ENCODE measurements at places on chromosomes 2 and 18.

GRCh38 chr2:50514901-50515300 lies 517.0 kb downstream of the NRXN1 start:
- DNase-seq, result no peak

DNA sequence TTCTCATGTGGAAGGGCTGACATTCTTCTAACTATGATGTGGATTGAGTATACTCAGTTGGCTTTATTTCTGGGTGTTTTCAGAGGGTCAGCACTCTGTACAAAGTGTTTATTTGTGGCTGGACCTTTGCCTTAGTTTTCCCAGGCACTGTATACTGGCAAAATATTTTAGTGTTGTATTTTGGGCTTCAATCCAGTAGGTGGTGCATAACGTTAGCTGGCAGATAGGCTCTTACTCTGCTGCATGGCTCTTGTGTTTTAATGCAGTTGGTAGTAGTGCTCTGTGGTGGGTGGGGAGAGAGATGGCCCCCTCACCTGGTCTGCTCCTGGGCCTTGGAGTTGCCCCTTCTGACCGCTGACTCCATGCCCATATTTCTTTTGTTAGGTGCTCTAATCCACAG lies 75.6 kb upstream of the REG3A start:
- DNase-seq, result no peak

GRCh38 chr18:51196811-51197660 lies 445 bp downstream of the MEX3C start:
- DNase-seq, result no peak

- no peak for DNase-seq
Observed at GRCh38 chr2:73239776-73240175, 5.7 kb downstream of the CCT7 start.

DNA sequence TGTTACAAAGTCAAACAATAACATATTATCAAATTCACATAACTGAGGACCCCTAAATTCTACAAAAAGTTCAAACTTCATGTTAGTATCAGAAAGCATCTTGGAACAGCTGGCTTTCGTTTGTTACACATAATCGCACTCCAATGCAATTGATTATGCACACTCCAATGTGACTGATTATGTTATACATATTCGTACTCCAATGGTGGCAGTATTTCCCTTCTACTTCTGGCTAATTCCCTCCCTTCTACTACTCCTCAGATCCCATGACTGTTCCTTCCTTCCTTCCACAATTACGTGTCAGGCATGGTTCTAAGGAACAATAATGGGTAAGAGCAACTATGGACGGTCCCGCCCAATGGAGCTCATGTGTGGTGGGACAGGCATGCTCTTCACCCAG lies 137.1 kb upstream of the CCDC150 start:
- DNase-seq, result no peak

- DNase-seq, result no peak
Observed at GRCh38 chr18:55488473-55488872, 99.5 kb downstream of the TCF4 start.

- DNase-seq, result no peak
Observed at GRCh38 chr2:164620873-164621763, at the start of gene GRB14. Gene GRB14, minus strand, starts transcription at chr2:164621482. Its CDS starts 173 bp downstream, at chr2:164621309.

DNA sequence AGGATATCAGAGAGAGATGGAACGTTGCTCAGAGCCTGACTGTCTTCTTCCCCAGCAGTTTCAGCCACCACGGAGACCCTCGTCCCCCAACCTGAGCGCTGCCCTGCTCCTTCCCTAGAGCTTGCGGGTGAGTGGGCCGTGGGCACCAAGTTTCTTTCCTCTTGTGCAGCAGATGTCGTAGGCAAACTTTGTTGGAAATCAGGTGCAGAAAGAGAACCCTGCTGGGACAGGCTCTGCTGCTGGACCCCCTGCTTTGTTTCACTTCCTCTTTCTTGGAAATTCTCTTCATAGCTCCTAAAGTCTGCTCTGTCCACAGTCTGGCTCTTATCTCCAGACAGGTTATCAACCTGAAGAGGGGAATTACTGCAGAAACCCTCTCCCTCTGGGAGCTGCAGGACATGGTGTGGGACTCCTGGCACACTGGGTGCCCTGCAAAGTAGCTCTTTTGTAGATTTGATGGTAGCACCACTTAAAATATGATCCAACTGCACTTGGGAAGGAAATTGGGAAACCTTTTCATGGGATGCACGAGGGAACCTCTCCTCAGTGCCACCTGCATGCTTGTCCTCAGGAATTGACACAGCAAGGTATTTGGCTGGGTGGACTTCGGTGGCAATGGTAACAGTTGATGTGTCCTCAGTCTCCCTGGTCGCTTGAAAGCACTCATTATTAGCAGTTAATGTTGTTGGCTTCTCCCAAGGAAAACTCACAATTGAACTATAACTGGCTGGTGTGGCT lies 92.2 kb downstream of the ALPK2 start:
- DNase-seq, result no peak

DNA sequence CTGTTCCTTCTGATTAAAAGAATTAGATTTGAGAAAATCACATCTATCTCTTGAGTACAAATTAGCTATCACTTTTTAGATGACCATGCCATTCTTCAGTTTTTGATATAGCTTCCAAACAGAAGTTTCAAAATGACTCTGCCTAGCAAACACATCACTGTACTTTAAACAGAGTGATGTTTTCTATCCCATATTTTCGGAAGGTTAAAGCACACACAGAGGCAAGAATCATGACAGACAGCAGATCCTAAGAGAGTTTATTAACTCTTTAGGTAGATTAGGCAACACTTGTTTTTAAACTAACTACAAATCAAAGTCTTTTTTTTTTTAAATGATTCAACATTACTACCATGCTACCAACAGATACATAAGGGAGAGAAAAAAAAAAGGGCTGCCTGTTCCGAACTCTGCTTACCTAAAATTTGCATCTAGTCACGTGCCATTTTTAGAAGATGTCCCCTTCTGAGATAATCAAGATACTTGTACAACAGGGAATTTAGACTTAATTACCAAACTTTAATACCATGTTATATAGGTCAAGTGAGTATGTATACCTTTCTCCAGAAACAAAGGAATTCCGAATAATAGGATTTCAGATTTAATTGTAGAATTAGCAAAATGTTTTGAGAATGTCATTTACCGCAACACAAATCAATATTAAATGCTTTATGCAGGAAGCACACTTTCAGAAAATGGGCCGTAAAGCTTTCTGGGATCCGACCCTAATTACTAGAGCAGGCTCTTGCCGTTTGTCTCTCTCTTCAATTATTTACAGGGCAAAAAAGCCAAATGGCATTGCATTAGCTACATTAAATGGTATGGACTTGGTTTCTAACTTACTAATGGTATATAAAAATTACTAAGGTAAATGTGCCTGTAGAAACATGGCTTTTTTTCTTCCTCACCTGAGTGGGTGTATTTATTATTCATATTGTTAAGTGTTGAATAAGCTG lies 2.6 kb downstream of the RBMS1 start:
- no peak for DNase-seq

DNA sequence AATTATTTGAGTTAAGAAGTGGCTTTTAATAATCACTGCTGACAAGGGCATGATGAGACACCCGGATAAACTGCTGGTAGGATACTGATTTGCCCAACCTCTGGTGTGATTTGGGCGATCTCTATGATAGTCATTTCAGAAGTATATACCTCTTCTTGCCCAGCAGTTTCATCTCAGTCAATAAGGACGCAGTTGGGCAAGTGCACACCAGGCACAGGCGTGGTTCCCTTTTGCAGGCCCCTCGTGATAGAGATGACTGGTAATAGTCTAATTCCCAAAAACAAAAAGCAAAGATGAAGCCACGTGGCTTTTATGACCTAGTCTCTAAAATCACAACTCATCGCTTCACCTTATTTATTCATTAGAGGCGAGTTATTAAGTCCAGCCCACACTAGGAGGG lies 246.4 kb downstream of the PRKCE start:
- DNase-seq, result no peak

DNA sequence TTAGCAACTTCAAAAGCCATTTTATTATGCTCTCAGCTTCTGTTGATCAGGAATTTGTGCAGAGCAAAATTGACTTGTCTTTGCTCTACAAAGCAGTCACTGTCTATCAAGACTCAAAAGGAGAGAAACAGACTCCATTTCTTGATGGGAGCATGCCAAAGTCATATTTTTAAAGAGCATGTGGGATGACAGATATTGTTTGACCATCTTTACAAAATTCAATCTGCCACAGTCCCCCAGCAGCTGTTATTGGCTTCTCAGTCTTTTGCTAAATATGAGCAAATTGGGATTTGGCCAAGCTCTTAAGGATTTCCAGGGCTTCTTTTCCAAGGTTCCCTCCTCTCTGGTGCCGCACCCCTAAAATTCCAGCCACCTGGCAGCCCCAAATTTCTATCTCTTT lies 67.9 kb downstream of the TEX51 start:
- DNase-seq, result no peak

DNA sequence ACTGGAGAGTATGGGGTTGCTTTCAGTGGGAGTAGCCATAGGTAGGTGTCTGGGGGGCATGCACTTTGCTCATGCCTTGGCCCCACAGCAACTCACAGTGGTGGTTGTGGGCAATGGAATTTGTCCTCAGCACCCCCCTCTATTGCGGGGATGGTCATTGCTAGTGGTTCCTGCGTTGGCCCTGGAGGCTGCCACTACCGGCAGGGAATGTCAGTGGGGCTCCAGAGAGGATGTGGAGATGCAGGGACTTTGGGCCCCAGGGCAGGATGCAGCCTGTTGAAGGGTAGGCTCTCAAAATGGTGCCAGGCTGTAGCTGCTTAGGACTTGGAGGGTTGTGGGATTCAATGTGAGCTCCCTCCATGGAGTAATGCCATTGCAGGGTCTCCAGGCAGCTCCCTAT lies 125.0 kb downstream of the XRCC5 start:
- DNase-seq, result no peak
